ENCODE measurements at places on chromosomes 16 and 17.

- DNase-seq: no peak
These were observed 583 bp upstream of the CYLD start for GRCh38 chr16:50741225-50741780.

GRCh38 chr17:45573924-45574770 lies 83.6 kb upstream of the PLEKHM1 start:
- DNase-seq: peak; percentile 35

- no peak for DNase-seq
These were observed 161.4 kb upstream of the KCNJ16 start for GRCh38 chr17:69913616-69914015.

GRCh38 chr16:30953511-30954124 lies 3.9 kb upstream of the SETD1A start:
- DNase-seq: peak; percentile 38

GRCh38 chr17:79814974-79815835 lies 18.3 kb upstream of the CBX8 start:
- DNase-seq: no peak

DNA sequence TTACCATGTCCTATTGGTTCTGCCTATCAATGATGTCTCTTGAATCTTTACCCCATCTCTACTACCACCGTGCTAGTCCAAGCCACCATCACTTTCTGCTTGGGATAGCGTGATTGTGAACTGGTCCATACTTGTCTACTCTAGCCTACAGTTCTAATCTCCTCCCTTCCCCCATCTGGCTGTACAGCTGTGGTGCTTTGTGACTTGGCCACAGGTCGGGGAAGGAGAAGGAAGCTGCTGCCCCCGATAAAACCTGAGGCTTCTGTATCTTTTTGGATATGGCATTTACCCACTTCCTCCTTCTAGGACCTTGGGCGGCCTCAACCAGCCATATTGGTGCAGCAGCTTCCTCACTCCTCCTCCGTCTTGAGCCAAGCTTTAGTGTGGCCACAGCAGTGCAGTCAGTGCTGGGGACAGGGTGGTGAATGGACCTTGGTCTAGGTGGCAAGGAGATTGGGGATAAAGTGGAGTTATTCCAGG lies 314 bp upstream of the ITGA2B start:
- DNase-seq: no peak

DNA sequence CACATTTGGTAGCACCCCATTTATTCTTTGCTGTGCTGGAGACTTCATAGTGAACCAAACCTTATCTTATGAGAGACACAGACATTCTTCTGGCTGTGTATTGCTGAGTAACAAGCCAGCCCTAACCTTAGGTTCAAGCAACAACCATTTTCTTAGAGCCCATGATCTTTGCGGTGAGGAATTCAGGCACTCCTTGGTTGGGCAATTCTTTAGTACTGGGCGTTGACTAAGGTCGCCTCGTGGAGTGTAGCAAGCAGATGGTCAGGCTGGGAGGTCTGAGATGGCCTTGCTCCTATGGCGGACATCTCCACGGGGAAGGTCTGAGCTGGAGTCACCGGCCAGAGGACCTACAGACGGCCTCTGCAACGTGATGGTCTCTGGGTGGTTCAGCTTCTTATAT lies 43.1 kb downstream of the ARSG start:
- no peak for DNase-seq

DNA sequence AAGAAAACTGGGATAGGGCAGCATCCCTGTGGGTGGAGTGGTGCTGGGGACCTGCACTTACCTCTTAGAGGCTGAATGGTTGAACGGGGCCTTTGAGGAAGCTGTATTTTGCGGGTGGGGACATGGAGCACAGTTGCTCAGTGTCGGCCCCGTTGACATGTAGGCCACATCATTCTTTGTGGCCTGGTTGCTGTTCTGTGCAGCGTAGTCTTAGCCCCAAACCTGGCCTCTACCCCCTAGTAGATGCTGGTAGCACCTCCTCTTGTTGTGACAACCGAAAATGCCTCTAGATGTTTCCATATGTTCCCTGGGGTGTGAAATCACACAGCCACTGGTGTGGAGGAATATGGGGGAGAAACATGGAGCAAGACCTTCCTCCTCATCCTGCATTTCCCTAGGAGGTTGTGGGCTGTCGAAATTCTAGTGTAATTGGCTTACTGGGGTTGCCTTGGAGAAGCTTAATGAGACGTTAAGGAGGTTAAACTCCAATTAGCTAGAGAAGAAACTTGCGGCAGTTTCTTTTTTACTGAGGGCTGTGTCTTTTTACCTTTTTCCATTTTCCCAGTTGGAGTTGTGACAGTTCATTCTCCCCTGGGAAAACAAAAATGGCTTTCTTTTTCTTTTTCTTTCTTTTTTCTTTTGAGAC lies 9.4 kb downstream of the ABCC1 start:
- no peak for DNase-seq

DNA sequence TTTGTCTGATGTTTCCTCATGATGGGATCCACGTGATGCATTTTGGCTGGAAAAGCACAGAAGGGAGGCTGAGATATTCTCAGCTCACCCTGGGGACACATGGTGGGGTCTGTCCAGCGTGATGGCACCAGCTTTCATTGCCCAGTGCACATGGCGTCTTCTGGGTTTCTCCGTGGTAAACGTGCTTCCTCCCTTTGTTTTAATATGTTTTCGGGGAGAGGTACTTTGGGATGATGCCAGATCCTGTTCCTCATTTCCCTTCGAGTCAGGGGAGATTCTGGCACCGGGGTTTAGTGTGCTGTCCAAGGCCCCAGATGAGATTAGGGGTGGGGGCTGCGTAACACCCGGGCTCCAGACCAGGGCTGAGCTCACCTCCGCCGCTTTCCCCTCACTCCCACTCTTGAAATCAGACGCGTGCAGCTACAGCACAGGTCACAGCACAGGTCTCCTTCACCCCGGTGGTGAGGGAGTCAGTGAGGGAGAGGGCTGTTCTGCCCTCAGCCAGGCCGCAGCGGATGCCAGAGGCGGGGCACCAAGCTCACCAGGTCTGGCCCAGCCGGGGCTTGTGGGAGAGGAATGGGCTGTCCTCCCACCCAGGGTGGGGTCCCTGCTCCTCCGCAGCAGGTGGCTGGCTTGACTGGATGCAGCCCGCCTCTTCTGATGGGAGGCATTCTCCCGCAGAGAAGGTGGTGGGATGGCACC lies 33.9 kb downstream of the COX4I1 start:
- no peak for DNase-seq

- no peak for DNase-seq
These were observed 115.0 kb downstream of the MGAT5B start for GRCh38 chr17:76983075-76983775.

DNA sequence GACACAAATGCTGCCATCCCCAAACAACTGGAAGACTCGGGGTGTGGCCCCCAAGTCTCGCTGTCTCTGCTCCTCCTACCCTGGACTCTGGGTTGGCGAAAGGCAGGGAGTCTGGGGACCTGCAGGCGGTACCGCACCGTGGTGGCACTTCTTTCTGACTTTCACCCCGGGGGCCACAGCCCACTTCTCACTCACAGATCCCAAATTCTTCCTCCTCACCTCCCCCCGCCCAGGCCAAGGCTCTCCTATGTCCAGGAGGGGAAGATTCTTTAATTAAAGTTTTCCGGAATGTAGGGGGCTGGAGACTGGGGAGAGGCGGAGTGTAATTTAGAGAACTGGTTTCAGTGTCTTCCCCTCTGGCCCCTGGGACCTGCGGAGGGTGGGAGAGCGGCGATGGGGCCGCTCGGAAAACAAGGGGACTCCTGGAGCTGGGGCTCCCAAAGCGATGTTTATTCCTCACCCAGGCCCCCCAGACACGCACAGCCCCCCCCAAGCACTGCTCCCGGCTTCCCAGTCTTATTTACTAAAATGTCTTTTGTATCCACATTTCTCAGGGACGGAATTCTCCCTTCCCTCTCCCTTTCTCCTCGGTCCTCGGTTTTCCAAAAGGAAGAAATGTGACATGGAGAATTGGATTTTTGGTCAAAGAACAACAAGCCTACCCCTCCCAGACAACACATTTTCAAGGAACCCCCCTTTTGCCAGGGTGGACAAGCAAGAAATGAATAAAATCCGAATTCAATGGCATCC lies 1.2 kb downstream of the WNT3 start:
- no peak for DNase-seq

DNA sequence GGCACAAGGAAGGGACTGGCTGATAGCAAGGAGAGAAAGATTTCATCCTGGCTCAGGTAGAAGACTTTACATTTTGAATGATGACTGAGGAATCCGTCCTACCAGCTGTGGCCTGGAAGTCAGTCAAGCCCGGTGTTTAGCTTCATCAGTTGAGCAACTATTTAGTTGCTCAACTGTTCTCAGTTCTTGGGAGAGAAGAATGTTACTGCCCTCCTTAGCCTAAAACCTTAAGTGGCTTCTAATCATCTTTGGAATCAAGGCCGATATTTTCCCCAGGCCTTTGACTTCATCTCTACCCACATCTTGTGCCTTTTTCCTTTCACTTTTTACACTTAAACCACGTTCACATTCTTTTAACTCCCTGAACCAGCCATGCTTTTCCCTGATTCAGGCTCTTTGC lies 17.3 kb upstream of the RBL2 start:
- DNase-seq: peak; percentile 26

GRCh38 chr17:50426814-50427787 lies 1.1 kb downstream of the ACSF2 start:
- no peak for DNase-seq

- no peak for DNase-seq
These were observed 29.1 kb upstream of the MED13 start for GRCh38 chr17:62094175-62094574.

- no peak for DNase-seq
These were observed 6.5 kb upstream of the LASP1NB start for GRCh38 chr17:38918916-38919315.

DNA sequence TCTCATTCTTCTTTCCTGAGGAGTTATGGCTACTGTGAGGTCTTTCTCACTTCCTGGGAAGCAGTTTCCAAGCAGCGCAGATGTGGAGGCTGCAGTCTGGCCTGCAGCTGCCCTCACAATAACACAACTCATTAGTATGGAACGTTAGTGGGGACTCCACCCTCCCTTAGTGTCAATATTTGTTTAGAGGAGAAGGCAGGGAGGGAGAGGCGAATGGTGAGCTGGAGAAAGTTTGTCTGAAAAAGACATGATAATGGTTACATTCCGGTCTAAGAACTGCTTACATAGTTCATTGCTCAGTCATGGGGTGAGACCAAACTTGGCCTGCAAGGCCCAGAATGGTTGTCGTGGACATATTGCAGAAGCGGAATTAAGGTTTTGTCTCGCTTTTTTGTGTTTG lies 170.2 kb downstream of the HS3ST3B1 start:
- peak; percentile 51 for DNase-seq

GRCh38 chr17:44820631-44821212 lies 9.4 kb downstream of the GJC1 start:
- peak; percentile 84 for DNase-seq

GRCh38 chr16:66144641-66145040 lies 221.8 kb upstream of the CDH5 start:
- DNase-seq: no peak

DNA sequence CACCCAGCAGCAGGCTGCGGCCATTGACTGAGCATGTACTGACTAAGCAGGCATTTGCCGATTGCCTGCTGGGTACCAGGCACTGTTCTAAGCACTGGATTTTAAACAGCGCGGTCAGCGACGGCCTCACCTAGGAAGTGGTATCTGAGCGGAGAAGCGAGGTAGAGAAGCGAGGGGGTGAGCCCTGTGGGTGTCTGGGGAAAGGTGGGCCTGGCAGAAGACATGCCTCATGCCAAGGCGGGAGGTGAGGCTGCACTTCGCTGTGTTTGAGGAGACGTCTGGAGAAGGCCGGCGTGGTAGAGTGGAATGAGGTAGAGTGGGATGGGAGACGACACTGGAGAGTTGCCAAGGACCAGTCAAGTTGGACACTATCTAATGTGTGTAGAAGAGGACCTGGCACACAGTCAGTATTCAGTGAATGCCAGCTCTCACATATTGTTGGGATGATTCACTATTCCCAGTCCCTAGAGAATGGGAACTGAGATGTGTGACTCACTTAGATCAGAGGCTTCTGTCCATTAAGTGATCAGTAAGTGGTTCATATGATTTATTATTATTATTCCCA lies 14.4 kb downstream of the SYCE1L start:
- DNase-seq: peak; percentile 62

GRCh38 chr17:45646288-45646988 lies 137.7 kb upstream of the CRHR1 start:
- DNase-seq: no peak

GRCh38 chr16:2743007-2743810 lies 9.2 kb upstream of the SRRM2 start:
- DNase-seq: no peak

- peak; percentile 95 for DNase-seq
These were observed 49.1 kb downstream of the STAT5A start for GRCh38 chr17:42337442-42337841.

DNA sequence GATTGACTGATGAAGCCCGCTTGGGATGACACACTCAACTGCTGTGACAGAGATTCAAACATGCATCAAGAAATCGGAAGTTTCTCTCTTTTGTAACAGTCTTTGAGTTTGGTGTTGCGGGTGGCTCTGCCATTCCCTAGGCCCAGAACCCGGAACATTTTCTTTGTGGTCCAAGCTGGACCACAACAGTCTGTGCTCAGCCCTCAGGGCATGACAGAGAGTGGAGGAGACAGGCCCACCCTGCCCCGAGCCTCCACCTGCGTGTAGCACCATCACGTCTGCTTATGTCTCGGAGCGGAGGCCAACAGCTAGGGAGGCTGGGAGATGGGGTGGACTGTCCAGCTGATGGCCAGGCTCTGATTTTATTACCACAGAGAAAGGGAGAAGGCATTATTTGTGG lies 64.5 kb downstream of the SHISA6 start:
- DNase-seq: no peak

GRCh38 chr17:41785859-41786226 lies 668 bp downstream of the JUP start:
- DNase-seq: no peak

- no peak for DNase-seq
These were observed 451.4 kb upstream of the CCL2 start for GRCh38 chr17:33803686-33804085.

GRCh38 chr17:19928299-19928698 lies 49.3 kb downstream of the AKAP10 start:
- DNase-seq: no peak

- no peak for DNase-seq
These were observed 348.0 kb downstream of the UTP18 start for GRCh38 chr17:51608251-51608933.

- DNase-seq: no peak
These were observed 406.0 kb downstream of the SEC14L1 start for GRCh38 chr17:77546772-77547241.

DNA sequence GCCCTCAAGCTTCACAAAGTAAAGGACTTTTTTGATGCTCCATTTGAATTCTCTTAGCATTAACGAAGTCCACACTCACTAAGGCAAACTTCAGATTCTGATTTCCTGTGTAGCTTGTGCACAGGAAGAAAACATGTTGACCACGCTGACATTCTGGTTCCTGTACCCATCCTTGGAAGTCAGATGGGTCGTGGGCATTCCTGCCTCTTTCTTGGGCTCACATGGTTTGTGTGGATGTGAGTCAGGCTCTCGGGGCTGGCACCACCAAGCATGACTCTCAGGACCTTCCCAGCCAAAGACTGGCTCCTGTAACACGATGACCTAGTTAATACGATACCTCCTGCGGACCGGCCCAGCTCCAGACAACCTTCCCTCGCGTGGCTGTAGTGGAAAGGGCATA lies 32.8 kb downstream of the ARSG start:
- DNase-seq: no peak

- DNase-seq: no peak
These were observed 5.8 kb downstream of the MAPT start for GRCh38 chr17:45900136-45900535.
